ENCODE measurements at places on chromosomes 4 and X.

DNA sequence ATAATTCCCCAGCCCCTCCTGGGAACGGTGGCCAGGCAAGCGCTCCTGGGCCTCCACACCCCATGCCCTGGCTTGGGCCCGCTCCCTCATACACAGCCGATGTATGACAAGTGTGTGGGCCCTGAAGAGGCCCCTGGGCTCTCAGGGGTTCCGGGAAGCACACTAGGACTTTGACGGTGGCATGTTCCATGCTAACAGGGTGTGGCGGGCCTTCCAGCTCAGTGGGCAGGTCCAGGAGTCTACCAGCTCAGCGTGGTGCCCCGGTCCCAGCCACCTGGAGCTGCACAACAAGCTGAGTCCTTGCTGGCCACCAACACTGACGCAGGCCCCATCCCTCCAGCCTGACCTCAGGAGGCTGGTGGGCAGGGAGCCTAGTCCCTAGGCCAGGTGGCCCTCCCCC is 24.4 kb upstream of the HMX1 start:
- no peak for DNase-seq

DNA sequence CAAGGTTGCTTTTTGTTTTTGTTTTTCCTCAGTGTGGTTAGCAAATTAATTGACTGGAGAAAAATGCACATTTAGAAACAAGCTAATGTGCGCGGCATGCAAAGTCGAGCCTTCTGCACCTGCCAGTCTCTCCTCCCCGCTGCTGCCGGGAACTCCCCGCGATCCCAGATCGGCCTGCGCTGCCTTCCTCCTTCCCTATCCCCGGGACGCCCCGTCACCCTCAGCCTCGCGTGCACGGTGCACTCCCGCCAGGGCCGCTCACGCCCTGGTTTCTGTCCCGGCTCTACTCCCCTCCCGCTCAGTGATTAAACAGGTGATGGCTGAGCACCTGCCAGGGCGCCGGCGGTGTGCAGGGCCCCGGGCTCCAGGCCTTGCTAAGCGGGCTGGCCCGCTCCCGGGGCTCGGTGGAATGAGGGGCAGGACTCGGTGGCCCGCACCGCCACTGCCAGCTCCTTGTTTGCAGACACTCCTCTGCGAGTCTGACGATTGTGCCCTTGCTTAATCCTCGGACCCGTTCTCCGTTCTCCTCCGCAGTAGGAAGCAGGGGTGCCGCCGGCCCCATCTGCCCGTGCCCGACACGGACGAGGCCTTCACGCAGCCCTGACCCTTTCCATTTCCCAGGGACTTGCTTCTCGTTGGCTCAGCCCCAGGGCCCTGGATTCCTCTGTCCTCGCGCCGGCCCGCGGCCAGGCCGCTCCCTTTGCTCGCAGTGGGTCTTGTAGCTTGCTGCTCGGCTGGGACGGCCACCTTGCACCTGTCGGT is 143.4 kb downstream of the TRIML1 start:
- DNase-seq: no peak

GRCh38 chrX:37684426-37684825 is 1.2 kb upstream of the XK start:
- DNase-seq: no peak

DNA sequence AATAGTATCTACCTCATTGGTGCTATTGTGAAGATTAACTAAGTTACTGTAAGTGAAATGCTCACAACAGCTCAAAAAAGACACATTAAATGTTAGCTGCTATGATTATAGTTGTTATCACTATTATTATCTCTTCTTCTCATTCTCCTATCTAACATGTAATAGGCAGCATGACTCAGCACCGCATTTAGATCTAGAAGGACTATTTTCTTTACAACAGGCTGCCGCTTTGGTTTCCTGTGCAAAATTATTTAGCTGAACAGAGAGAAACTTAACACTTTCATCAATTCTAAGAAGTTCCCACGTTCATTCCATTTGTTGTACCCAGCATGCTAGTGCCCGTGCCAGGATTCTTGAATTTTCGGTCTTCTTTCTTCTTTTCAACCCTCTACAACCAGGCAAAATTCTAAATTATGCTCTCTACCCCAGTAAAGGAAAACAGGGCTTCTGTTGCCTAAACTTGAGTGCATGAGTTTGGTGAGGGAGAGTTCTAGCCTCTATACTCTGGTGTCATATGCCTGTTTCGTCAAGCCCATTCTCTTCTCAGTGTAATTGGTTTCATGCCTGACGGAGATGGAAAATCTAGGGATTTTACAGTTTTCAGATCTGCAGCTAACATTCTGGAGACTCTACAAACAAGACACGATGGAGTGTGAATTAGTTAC is 378.9 kb downstream of the PPP1R2C start:
- no peak for DNase-seq

DNA sequence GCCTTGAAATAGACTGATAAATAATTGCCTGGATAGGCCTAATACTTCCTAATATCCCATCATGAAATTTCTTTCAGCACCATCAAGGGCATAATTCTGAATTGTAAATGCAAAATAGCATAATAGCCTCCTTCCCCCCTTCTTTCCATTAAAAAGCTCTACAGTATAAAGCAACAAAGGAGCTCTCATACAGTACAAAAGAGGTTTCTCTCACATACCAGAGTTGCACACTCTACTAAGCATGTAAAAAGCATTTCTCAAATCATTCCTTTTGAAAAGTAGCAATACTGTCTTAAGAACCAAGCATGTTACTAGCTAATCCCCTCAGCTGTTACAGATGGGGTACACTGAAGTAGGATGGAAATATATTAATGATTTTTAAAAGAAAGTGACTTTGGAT is 509.0 kb downstream of the KLHL13 start:
- DNase-seq: no peak

DNA sequence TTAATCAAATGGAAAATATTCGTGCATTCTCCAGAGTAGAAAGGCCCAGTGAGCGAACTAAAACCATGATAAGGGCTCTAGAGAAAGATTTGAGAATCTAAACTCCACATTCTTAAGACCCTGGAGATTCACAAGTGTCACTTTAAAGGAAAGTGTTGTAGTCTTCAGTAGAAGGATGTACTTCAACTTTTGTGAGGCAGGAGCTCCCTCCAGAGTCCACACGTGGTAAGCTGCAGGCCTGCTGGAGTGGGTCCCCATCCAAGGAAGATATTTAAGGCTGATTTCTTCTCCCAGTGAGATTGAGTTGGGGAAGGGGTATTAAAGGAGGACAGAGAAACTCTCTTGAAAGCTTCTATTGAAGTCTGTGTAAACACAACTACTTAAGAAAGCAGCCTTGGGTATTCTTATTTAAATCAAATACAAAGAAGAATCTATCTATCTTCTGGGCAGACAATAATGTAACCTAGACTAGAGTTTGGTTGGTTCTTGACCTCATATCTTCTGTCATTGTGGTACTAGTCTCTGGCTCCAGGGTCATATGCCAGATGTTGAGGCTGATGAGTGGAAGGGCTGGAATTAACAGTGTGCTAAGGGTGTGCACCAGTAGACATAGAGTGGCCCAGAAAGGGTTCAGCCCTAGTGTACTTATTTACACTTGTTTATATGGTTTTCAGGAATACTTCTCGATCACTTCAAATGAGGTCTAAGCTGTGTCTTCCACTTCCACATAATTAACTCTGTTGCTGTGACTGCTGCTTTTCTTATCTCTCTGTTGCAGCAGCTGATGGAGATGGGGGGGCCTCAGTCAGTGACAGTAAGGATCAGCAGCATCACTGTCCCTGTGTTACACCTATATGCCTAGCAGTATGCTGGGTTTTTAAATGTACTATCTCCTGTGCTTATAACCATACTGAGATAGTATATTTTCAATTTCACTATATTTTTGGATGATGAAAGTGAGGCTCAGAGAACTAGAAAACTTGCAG is 76.1 kb downstream of the HMGB2 start:
- peak; percentile 17 for DNase-seq

DNA sequence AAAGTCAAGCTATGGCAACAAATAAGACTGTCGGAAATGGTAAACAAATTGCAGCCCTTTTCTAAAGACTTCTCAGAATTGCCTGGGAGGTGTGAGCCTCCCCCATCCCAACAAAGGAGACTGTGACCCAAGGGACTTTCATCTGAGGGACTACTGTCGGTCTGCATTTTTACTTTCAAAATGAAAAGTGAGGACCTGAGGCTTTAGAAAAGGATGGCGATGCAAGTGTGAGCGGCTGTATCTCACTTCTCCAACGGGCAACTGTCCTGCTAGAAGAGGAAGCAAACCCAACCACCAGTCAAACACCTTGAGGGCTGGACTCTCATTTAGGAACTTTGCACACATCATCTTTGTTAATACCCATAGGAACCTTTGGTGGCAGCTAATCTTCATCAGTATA is 62.6 kb upstream of the CLNK start:
- DNase-seq: no peak

GRCh38 chr4:155666344-155667221 is at the start of gene GUCY1A1:
Gene GUCY1A1 (plus strand): TSS chr4:155666848. CDS start chr4:155696868, 30,020 bp downstream.
- DNase-seq: no peak

- no peak for DNase-seq
Measured at GRCh38 chr4:88803600-88804096, 106.0 kb upstream of the NAP1L5 start.

DNA sequence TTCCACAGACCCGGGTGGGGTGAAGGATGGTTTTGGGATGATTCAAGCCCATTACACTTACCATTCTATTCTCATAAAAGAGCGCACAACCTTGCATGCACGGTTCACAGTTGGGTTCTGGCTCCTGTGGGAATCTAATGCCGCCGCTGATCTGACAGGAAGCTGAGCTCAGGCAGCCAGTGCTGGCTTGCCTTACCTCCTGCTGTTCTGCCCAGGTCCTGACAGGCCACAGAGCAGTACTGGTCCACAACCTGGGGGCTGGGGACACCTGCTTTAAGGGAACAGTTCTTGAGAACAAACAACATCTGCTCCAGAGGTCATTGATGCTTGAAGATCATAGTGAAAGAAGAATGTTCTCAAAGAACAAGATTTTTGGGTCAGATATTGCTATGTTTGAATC is 8.0 kb upstream of the HS3ST1 start:
- no peak for DNase-seq

- DNase-seq: no peak
Measured at GRCh38 chr4:155040031-155040430, 168.4 kb upstream of the NPY2R start.

GRCh38 chr4:72938516-72938915 is 131.0 kb downstream of the COX18 start:
- DNase-seq: no peak

DNA sequence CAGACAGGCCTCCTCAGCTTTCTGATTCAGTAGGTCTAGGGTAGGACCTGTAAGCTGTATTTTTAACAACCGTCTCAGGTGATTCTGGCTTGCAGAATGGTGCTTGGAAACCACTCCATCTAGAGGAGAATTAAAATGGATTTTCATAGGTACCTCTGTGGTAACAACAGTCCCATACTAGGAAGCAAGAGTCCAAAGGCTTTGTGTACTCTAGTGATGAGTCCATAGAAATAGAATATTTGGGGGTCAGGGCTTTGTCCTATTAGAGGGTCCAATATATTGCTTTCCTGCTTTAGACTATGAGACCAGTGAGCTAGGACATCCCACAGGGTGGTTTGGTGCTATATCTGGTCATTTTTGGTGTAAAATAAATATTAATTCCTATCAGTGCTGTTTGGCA is 242.0 kb downstream of the SCFD2 start:
- no peak for DNase-seq

GRCh38 chr4:76663824-76664223 is 228.8 kb downstream of the SHROOM3 start:
- DNase-seq: no peak

- no peak for DNase-seq
Measured at GRCh38 chr4:166308647-166309046, 435.6 kb downstream of the TLL1 start.

DNA sequence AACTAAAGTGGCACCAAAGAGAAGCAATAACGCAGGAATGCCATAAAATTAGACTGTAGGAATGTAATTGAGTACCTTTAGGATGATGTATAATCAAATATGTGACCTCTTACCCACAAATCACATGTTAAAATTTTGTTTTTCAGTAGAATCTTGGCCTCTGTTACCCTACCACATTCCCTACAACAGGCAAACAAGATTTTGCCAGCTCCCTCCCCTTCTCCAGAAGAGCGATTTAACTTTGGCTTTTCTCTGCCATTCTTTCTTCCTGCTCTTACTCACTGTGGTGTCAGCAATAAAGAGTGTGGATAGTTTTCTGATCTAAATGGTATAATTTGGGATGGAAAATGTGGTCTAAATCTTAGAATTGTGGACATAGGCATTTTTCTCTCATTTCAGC is 57.2 kb downstream of the TRIM2 start:
- no peak for DNase-seq

- no peak for DNase-seq
Measured at GRCh38 chr4:42381666-42382065, 15.6 kb upstream of the SHISA3 start.

Measured in stimulated activated CD8-positive, alpha-beta memory T cell treated with anti-CD3 and anti-CD28 coated beads, Interleukin-7, amount 100 ng/mL, for 1 hour (primary cell).